ENCODE measurements at places on chromosomes 7 and 10.

DNA sequence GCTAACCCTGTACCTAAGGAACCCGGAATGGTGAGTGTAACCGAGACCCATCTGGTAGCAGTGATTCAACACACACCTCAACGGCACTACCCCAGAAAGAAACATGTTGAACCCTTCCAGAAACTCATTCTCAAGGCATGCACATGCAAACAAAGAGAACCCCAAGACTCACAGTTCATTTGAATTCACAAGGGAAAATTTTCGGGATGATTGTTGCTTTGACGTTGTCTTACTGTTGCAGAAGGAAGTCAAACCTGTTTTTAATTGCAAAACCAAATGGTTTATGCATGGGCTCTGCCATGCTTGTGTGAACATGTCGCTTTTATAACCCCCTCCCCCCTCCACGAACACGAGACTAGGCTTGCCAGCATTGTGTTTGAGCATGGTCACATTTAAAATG, 539.7 kb downstream of the GATA3 start:
- no peaks in the 10 kb centered on the region for H3K27me3 ChIP-seq
- no peak for DNase-seq
- H3K36me3 ChIP-seq = no peaks in the 10 kb centered on the region

- H3K36me3 ChIP-seq = no peaks in the 10 kb centered on the region
- H3K4me3 ChIP-seq = no peak overlapping the region
- H3K4me1 ChIP-seq = no peaks in the 10 kb centered on the region
- no peak for DNase-seq
- no peak overlapping the region for H3K27ac ChIP-seq
These were observed 66.9 kb upstream of the SFMBT2 start for GRCh38 chr10:7477538-7478334.

DNA sequence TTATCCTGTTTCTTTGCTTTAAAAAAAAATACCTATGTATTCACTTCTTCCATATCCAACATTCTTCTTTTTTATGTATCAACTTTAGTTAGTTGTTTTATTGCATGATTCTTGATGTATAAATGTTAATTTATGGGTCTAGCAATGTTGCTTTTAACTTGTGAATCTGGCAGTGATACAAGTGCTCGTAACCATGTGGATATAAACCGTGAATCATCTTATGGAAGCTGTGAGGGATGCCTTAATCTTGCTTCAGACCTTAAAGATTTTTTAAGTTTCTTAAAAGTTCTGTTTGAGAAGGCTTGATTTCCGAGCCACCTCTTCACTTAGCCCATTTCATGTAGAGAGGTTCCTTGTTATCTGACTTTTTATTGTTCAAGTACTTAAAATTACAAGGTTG, 25.9 kb downstream of the HELLS start:
- H3K27me3 ChIP-seq = no peaks in the 10 kb centered on the region
- DNase-seq = no peak
- no peak overlapping the region for H3K27ac ChIP-seq
- peaks cover 4% of the 10 kb centered on the region for H3K36me3 ChIP-seq

GRCh38 chr7:102925976-102926782, 13.4 kb downstream of the LRRC17 start:
- no peaks in the 10 kb centered on the region for H3K27me3 ChIP-seq
- H3K4me1 ChIP-seq = peaks cover 2% of the 10 kb centered on the region
- H3K27ac ChIP-seq = no peak overlapping the region
- no peak for DNase-seq
- no peak overlapping the region for H3K4me3 ChIP-seq

DNA sequence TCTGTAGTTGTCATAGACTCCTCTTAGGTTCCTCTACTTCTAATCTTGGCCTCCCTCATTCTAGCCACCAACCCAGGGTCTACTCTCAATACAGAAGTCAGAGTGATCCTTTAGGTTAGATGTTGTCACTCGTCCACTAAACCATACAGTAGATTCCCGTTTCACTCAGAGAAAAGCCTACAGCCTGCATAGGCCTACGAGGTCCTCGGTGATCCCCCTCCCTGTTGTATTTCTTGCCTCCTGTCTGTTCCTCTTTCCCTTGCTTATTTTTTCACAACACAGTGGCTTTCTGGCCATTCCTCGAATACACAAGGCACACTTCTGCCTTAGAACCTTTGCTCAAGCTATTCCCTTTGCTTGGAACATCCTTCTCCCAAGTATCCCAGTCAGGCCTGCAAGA, 183.0 kb upstream of the PRSS1 start:
- no peaks in the 10 kb centered on the region for H3K36me3 ChIP-seq
- H3K27ac ChIP-seq = no peak overlapping the region
- DNase-seq = no peak

- H3K4me1 ChIP-seq = no peaks in the 10 kb centered on the region
- DNase-seq = no peak
- no peak overlapping the region for H3K4me3 ChIP-seq
- no peaks in the 10 kb centered on the region for H3K27me3 ChIP-seq
These were observed 15.3 kb downstream of the LIPA start for GRCh38 chr10:89236226-89236797.

GRCh38 chr7:42194238-42194637, 42.8 kb downstream of the GLI3 start:
- no peaks in the 10 kb centered on the region for H3K4me1 ChIP-seq
- DNase-seq = no peak
- H3K36me3 ChIP-seq = no peaks in the 10 kb centered on the region
- H3K27me3 ChIP-seq = no peaks in the 10 kb centered on the region
- no peak overlapping the region for H3K4me3 ChIP-seq

DNA sequence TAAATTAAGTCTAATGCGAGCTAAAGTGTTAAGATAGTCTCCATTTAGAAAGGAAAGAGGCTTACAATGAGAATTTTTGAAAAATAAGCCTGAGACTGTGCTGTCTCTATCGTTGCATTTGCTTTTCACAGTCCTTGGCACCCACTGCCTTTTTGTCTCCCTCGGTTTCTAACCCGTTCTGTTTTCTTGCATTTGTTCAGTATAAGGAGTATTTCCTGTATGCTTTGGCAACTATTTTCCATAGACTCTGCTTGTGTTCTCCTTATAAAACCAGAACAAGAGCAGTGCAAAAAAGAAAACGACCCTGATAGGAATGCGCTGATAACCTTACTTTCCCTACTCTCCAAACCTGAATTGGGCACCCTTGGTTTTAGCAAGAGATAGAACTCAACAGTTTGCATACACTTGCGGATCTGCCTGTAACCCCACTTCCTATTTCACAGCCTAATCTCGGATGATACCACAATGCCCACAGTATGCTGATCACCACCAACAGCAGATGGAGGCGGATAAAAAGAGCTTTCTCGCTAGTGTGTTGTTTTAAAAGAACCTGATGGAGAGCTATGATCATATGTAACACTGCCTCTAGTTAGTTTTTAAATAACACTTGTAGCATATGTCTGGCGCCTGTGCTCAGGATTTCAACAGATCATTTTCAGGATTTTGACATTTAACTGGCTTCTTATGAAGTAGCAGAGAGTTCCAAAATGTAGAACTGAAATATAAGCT, 1.6 kb upstream of the ARHGAP12 start:
- no peaks in the 10 kb centered on the region for H3K27me3 ChIP-seq
- H3K36me3 ChIP-seq = no peaks in the 10 kb centered on the region
- peak overlapping the region; percentile 33 for H3K27ac ChIP-seq
- H3K4me3 ChIP-seq = no peak overlapping the region
- peak; percentile 69 for DNase-seq

- H3K4me3 ChIP-seq = no peak overlapping the region
- no peak for DNase-seq
- H3K36me3 ChIP-seq = no peaks in the 10 kb centered on the region
- H3K27ac ChIP-seq = no peak overlapping the region
- no peaks in the 10 kb centered on the region for H3K27me3 ChIP-seq
These were observed 183.6 kb downstream of the PFKFB3 start for GRCh38 chr10:6386346-6386745.

GRCh38 chr10:58963723-58964124, 212.7 kb upstream of the PHYHIPL start:
- H3K27me3 ChIP-seq = no peaks in the 10 kb centered on the region
- no peaks in the 10 kb centered on the region for H3K4me1 ChIP-seq
- no peak overlapping the region for H3K4me3 ChIP-seq
- no peak overlapping the region for H3K27ac ChIP-seq

DNA sequence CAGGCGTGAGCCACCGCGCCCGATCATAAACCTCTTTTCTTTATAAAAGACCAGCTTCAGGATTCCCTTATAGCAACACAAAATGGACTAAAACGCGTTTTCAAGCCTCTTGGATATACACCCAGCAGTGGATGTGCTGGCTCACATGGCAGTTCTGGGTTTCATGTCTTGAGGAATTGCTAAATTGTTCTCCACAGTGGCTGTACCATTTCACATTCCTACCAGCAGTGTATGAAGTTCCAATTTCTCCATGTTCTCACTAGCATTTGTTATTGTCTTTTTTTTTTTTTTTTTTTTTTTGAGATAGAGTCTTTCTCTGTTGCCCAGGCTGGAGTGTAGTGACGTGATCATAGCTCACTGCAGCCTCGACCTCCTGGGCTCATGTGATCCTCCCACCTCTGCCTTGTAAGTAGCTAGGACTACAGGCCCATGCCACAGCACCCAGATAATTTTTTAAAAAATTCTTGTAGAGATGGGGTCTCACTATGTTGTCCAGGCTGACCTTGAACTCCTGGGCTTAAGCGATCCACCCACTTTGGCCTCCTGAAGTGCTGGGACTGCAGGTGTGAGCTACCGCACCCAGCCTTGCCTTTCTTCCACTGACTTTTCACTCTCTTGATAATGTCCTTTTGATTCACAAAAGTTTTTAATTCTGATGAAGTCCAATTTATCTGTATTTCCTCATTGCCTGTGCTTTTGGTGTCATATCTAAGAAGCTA, 17.4 kb downstream of the TECPR1 start:
- no peak for DNase-seq
- H3K4me1 ChIP-seq = no peaks in the 10 kb centered on the region
- H3K27ac ChIP-seq = no peak overlapping the region
- H3K27me3 ChIP-seq = no peaks in the 10 kb centered on the region
- H3K4me3 ChIP-seq = no peak overlapping the region

DNA sequence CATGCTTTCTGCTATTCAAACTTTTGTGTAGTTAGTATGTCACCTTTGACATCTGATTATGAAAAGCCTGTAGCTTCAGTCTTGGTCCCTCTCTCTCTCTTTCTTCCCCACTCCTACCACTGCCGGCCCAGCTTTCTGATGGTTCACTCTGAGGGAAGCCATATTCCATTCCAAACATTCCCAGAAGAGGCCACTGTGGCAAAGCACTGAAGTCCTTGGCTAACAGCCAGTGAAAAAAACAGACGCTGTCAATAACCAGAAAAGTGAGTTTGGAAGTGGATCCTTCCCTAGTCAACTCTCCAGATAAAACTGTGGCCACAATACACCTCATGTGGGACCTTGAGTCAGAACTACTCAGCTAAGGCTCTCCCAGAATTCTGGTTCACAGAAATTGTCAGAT, 950.7 kb upstream of the PHF14 start:
- no peak overlapping the region for H3K4me3 ChIP-seq
- DNase-seq = peak; percentile 77
- H3K27ac ChIP-seq = no peak overlapping the region
- H3K27me3 ChIP-seq = no peaks in the 10 kb centered on the region
- no peaks in the 10 kb centered on the region for H3K4me1 ChIP-seq
- H3K36me3 ChIP-seq = no peaks in the 10 kb centered on the region

DNA sequence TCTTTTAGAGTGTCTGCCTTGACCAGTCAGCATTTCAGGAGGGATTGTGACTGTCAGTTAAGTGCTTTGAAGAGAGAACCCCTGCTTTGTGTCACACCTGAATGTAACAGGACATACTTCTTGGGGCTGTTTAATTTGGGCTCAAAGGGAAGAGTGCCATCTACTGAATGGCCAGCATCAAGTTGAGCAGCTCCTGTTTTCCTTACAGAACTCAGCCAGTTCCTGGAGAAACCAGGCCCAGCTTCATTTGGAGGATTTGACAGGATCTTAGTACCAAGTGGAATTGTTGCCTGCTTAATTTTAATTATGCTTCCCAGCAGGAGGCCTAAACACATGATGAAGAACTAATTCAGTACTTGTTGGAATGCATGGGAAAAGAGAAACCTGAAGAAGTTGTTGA, 8.3 kb downstream of the ADD3 start:
- H3K27ac ChIP-seq = no peak overlapping the region
- no peaks in the 10 kb centered on the region for H3K27me3 ChIP-seq
- no peaks in the 10 kb centered on the region for H3K36me3 ChIP-seq
- H3K4me1 ChIP-seq = peaks cover 3% of the 10 kb centered on the region

DNA sequence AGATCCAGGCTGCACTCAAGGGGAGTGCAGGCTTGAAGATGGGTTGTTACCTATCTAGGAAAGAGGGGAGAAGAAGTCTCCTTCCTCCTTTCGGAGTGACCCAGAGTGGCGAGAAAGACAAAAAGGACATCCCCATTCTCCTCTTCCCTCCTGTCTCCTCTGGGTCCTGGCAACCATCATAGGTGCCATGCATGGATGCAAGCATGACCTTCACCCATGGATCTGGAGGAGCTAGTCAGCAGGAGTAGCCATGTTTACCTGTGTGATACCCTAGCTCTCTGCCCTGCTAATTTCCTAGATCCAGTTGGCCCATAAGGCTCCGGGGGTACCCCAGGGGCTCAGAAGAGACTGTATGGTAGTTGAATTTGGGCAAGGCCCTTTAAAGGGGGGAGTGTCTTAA, 17.2 kb upstream of the CROT start:
- no peaks in the 10 kb centered on the region for H3K27me3 ChIP-seq
- H3K36me3 ChIP-seq = no peaks in the 10 kb centered on the region
- peak overlapping the region; percentile 11 for H3K4me3 ChIP-seq
- H3K4me1 ChIP-seq = no peaks in the 10 kb centered on the region

GRCh38 chr7:16344927-16345326, 76.4 kb downstream of the CRPPA start:
- H3K4me1 ChIP-seq = no peaks in the 10 kb centered on the region
- peak; percentile 13 for DNase-seq
- no peak overlapping the region for H3K4me3 ChIP-seq
- no peaks in the 10 kb centered on the region for H3K36me3 ChIP-seq
- no peak overlapping the region for H3K27ac ChIP-seq

- no peaks in the 10 kb centered on the region for H3K27me3 ChIP-seq
- H3K4me3 ChIP-seq = no peak overlapping the region
- DNase-seq = peak; percentile 27
- peaks cover 2% of the 10 kb centered on the region for H3K4me1 ChIP-seq
- no peaks in the 10 kb centered on the region for H3K36me3 ChIP-seq
- H3K27ac ChIP-seq = no peak overlapping the region
These were observed 31.8 kb upstream of the LSM8 start for GRCh38 chr7:118152149-118152548.

DNA sequence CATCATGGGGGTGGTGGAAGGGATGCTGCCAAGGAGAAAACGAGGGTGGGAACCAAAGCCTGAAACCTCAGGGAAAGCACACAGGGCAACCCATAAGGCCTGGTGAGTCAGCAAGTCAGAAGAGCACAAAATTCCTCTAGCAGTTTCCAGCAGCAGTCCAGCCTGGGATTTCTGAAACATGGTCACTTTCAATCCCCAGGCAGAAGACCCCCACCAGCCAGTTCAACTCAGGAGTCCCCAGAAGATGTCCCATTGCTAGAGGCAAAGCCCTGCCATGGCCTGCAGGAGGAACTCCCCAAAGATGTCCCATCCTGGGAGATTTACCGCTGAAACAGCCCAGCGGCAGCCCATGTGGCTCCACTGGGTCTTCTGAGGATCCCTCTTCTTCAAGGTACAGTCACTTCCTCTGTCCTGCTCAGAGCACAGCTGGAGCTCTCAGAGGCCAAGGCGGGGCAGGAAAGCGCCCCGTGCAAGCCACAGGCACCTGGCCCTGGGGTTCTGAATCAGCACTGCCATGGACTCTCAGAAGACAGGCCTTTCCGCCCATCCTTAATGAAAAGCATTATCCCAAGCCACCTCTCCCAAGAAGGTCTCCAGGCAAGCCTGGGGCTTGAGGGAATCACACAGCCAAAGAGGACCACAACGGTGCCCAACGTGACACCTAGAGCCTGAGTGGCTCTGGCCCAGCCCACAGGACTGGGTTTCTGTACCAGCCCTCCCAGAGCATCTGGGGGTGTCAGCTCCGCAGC, 196.9 kb downstream of the GRID1 start:
- no peak for DNase-seq
- H3K4me1 ChIP-seq = no peaks in the 10 kb centered on the region
- H3K27ac ChIP-seq = no peak overlapping the region
- no peak overlapping the region for H3K4me3 ChIP-seq
